Right lobe of liver (tissue), 6 donors: ENCODE measurements at places on chromosomes 5 and 9. TPM values are rescaled to one million over a fixed set of nuclear protein-coding genes. Genes with fewer than 3 reads are reported as not detected.

The WNT8A gene
- total RNA-seq = not detected

The PCDHB13 gene
- 0.42 TPM for total RNA-seq

The FXN gene
- 30.4 TPM for total RNA-seq

The EGFLAM gene
- total RNA-seq = 2.1 TPM

The PAEP gene
- total RNA-seq = not detected

The ADAM19 gene
- total RNA-seq = 3.8 TPM

The BTNL8 gene
- 0.18 TPM for total RNA-seq

The LHX2 gene
- 2.6 TPM for total RNA-seq

The OR13J1 gene
- not detected for total RNA-seq

The ADAMTSL2 gene
- total RNA-seq = 15.5 TPM

The BASP1 gene
- total RNA-seq = 3.7 TPM

The OTULINL gene
- total RNA-seq = 0.66 TPM

The MAMDC2 gene
- not detected for total RNA-seq

The C5orf58 gene
- total RNA-seq = not detected

The OXCT1 gene
- 0.66 TPM for total RNA-seq

The RANBP3L gene
- 1.1 TPM for total RNA-seq

The PCDHGA2 gene
- total RNA-seq = 0.56 TPM

The SLC27A6 gene
- not detected for total RNA-seq

The ANKRD31 gene
- total RNA-seq = 0.12 TPM

The DDX46 gene
- total RNA-seq = 21.5 TPM

The MFAP3 gene
- 14.8 TPM for total RNA-seq

The ANKDD1B gene
- total RNA-seq = 0.17 TPM

The ANKRD33B gene
- total RNA-seq = 0.50 TPM

The MEIKIN gene
- total RNA-seq = not detected

The EFNA5 gene
- 0.73 TPM for total RNA-seq

The TUSC1 gene
- 5.8 TPM for total RNA-seq

The PTGDS gene
- 4.3 TPM for total RNA-seq

The INSL6 gene
- total RNA-seq = not detected

The IL9 gene
- total RNA-seq = not detected

The SLC36A2 gene
- not detected for total RNA-seq

The EIF4E1B gene
- total RNA-seq = not detected

The KCNV2 gene
- total RNA-seq = not detected

The SLC46A2 gene
- not detected for total RNA-seq

The DCTN3 gene
- 30.1 TPM for total RNA-seq

The PCSK5 gene
- 4.3 TPM for total RNA-seq

The SLC6A18 gene
- not detected for total RNA-seq
